ENCODE measurements at places on chromosomes 5 and 9. TPM values are rescaled to one million over a fixed set of nuclear protein-coding genes. Genes with fewer than 3 reads are reported as not detected.

The SPATA31E1 gene
- not detected for total RNA-seq

The ELP1 gene
- 14.5 TPM for total RNA-seq

The ANKRA2 gene
- 12.7 TPM for total RNA-seq

The RPS14 gene
- total RNA-seq = 1,348 TPM

The PIP5KL1 gene
- total RNA-seq = 2.6 TPM

The GDF9 gene
- 0.26 TPM for total RNA-seq

The EPB41L4A gene
- total RNA-seq = 16.2 TPM

The ST8SIA4 gene
- 2.1 TPM for total RNA-seq

GRCh38 chr5:175378444-175379028 is 65.4 kb downstream of the DRD1 start:
- no peak for DNase-seq

- no peak for DNase-seq
These were observed 149.0 kb upstream of the GRAMD2B start for GRCh38 chr5:126274076-126274762.

DNA sequence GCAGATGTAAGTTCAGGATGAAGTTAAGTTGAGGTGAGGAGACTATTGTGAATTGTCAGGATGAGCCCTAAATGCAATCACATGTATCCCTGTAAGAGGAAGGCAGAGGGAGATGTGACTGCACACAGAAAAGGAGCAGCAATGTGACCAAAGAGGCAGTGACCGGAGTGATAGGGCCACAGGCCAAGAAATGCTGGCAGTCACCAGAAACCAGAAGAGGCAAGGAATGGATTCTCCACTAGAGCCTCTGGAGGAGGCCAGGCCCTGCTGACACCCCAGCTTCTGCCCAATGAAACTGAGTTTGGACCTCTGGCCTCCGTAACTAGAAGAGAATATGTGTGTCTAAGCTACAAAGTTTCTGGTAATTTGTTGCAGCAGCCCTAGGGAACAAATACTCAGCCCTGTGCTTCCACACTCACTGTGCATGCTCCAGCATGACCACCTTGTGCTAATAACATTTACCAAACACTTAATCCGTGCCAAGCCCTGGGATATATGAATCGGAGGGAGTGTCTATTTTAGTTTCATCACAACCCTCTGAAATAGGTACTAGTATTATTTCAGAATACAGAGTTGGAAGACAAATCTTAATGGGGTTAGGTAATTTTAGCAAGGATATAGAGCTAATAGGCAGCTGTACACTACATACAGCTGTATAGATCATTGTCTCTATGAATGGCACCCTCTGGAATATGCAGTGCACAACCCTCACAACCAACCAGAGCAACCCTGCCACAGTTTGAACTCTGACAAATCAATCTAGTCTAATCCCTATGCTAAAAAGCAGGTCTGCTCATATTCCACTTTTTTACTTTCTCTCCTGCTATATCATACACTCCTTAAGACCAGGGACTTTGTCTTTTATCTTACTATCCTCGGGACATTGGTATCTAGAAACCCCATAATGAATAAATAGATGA is 7.8 kb upstream of the GPX8 start:
- DNase-seq = no peak

GRCh38 chr5:116320486-116320885 is 235.7 kb downstream of the COMMD10 start:
- DNase-seq = no peak

- no peak for DNase-seq
These were observed 1.8 kb downstream of the GZMA start for GRCh38 chr5:55104036-55104772.

DNA sequence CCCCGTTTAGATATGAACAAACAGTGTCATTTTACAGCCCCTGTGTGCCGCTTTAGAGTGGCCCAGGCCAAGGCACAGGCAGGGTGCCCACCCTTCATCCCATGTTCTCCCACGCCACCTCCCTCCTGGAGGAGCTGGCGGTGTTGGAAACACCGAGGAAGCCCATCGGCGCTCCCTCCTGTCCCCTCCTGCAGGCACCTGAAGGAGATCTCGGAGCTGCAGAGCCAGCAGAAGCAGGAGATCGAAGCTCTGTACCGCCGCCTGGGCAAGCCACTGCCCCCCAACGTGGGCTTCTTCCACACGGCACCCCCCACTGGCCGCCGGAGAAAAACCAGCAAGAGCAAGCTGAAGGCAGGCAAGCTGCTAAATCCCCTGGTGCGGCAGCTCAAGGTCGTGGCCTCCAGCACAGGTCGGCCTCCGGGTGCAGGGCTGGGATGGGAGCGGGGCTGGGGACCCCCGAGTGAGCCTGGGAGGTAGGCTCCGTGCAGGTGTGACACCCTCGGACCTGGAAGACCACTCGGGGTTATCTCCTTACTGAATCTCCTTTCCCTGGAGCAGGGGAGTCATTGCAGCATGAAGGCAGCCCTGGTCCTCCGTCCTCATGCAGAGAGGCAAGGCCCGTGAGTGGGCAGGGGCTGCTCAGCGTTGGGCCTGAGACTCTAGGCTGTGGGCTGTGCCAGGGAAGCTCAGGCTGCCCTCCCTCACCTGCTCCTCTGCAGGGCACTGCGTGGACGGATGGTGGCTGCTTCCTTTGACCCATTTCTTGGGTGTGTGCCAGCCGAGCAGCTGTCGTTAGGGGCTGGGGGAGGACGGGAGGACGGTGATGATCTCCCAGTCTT is 113.9 kb downstream of the WNK2 start:
- no peak for DNase-seq

DNA sequence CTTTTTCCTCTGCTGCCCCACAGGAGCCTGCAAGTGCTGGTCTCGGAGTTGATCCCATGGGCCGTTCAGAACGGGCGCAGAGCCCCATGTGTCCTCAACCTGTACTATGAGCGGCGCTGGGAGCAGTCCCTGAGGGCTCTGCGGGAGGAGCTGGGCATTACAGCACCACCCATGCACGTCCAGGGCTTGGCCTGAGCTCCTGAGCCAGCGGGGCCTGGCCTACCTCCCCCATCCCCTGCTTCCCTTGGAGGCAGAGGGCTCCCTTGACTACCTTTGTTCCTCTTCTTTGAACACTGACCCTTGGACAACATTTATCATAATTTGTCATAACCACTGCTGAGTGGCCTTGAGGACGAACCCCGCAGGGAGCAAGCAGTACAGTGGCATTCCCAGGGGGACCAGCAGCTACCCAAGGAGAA is 6.9 kb upstream of the SLC27A4 start:
- no peak for DNase-seq

DNA sequence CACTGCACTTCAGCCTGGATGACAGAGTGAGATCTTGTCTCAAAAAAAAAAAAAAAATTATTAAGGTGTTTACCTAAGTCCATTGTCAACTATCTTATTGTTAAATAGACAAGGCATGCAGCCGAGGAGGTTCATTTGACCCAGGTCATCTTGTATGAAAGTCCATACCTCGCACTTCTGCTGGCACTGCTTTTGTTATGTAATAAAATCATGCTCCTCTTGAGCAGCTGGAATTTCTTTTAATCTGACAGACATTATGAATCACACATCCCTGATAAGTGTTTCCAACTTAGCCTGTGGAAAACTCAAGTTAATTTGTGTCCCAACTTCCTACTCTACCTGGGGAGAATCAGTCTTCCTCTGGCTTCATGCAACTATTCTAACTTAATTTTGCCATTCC is 315.6 kb upstream of the KLF4 start:
- DNase-seq = no peak

DNA sequence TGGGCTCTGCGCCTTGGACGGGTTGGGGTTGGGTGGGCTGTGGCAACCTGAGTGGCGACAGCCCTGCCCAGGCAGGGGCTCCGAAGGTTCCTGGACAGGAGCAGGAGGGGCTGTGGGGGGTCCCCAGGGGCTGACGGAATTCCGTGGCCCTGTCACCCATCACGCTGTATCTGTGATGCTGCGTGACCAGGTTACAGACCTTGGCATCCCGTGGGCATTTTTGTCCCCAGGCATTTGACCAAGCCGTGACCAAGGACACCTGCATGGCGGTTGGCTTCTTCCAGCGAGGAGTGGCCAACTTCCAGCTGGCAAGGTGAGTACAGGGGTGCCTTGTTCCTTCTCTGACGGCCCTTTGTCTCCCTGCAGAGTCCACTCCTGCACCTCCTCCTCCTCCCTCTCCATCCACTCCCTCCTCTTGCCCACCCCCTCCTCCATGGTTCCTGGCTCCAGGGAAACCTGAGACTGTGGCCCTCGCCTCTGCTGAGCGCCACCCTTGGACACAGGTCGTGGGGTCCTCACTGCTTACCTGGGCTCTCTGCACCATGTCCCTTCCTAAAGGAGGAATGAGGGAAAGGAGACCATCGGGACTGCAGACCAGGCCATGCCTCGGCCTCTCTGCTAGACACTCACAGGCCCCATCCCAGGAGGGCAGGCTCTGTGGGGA is 3.0 kb downstream of the NOXA1 start:
- peak; percentile 38 for DNase-seq

DNA sequence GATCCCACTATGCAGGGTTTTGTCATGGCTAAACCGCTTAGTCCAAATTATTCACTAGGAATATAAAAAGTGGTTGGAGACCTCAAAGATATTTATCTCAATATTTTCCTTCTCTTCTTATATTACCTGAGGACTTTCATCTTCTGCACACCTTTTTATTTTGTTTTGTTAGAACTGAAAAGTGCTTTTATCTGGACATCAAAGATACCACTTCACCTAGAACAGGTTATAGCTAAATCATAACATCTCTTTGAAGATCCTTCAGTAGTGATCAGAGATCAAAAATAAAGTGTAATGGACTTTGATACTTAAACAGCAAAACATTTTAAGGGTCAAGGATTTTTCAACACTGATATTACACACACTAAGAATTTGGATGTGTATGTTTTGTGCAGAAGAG is 160.2 kb downstream of the MCTP1 start:
- DNase-seq = no peak

DNA sequence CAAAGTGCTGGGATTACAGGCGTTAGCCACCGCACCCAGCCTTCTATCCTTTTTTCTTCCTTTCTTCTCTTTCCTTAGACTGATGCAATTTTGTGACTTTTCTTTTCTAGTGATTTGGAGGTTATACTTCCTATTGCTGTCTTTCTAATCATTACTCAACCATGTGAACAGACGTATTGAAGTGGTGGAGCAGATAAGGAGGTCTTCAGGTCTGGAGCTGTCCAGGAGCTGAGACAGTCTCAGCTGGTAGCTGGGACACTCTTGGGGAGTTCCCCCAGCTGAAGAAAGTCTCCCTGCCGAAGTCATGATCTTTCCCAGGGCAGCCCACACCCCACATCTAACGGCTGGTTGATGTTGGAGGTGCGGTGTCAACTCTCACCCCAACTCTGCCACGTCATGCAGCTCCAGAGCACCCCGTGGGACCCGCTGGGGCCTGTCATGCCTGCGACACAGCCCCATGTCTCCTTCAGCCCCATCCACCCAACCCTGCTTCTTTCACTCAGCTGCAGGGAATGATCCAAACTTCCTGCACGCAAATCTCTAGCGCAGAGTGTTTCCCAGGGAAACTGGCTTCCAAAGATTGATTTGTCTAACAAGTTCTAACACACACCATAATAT is 41.1 kb downstream of the NSUN2 start:
- no peak for DNase-seq

DNA sequence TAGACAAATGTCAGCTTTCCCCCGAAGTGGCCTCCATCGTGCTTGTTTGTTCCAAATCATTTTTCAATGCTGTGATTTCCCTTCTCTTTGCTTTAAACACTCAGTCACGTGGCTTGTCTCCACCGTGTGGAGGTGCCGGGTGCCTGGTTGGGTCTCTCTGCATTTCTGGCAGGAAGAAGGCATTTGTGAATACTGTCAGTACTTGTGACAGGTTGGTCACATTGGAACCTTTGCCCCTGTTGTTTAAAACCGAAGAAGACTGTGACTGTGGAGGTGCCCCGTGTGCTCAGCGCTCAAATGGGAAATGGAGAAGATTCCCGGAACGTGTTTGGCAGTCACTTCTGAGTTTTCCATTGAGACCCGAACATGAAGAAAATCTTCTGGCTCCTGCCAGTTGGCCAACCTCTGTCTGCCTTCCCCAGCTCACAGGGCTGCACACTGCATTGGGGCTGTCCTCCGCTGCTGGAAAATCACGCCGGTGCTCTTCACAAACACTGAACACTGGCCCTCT is 74.6 kb downstream of the LMNB1 start:
- DNase-seq = no peak

DNA sequence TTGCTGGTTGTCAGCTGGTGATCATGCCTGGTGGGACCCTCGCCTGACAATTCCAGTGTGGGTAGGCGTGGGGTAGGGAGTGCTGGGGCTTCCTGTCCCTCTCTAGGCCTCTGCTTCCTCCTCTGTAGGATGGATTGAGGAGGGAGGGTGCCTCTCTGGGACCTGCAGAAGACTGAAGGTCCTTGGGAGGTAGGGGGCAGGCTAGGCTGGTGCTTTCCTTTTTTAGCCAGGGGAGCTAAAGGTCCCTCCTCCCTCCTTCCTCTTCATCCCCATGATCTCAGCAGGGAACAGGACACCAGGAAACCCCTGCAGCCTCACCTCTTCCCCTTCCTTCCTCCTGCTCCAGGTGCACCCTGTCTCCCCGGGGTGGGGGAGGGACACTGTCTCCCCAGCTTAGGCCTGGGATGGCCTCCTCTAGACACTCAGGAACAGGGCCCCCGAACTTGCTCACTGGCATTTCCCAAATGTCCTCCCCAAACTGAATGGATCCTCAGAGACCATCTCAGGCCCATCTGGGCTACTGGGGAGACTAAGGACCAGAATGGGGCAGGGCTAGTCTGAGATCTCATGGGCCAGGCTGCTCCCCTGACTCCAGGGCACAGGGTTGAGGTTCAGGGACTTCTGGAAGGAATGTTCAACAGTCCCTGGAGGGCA is 8.4 kb downstream of the SH2D3C start:
- no peak for DNase-seq

GRCh38 chr9:136339173-136339957 is 12.0 kb downstream of the GPSM1 start:
- peak; percentile 88 for DNase-seq

- DNase-seq = no peak
These were observed 686.7 kb downstream of the CDH18 start for GRCh38 chr5:19301271-19301670.

GRCh38 chr5:93705896-93706295 is 35.5 kb downstream of the POU5F2 start:
- no peak for DNase-seq

DNA sequence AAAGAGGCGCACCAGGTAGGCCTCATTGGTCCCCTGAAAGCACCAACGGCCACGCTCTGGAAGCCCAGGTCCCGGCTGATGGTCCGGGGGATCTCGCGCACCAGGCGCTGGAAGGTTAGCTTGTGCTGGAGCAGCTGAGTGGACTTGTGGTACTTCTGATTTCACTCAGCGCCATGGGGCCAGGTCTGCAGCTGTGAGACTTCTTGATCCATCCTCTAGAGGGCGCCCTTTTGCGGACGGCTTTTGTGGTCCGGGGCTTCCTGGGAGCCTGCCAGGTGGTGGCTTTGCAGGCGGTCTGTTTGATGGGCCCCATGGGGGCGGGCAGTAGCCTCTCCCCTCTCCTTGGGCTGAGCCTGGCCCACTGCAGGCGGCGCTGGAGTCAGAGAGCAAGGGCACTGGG is 10.4 kb downstream of the TAF11L12 start:
- DNase-seq = no peak

DNA sequence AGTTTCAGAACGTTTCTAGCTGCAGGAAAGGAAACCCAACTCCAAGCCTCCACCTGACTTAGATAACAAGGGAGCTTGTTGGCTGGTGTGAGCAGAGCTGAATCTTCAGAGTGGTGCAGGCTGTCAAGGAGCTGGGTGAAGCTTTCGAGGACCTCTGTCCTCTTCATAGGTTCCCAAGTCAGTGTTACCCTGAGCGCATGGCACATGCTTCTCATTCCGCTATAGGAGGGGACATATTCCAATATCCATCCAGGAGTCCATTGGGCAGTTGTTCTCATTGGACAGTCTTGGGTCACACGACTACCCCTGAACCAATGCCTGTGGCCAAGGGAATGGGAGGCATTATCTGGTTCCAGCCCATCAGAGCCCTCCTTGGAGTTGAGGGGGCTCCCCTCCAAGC is 50.3 kb downstream of the DUSP1 start:
- DNase-seq = no peak
